ENCODE measurements at places on chromosomes 7 and 10.

GRCh38 chr7:46568420-46569132 lies 647.5 kb upstream of the IGFBP3 start:
- H3K27ac ChIP-seq, result no peak overlapping the region
- H3K27me3 ChIP-seq, result no peaks in the 10 kb centered on the region
- H3K4me3 ChIP-seq, result no peak overlapping the region
- H3K36me3 ChIP-seq, result no peaks in the 10 kb centered on the region
- H3K4me1 ChIP-seq, result no peaks in the 10 kb centered on the region
- no peak for DNase-seq

GRCh38 chr7:142349670-142350405 lies 92.0 kb upstream of the PRSS58 start:
- no peak overlapping the region for H3K27ac ChIP-seq
- no peaks in the 10 kb centered on the region for H3K36me3 ChIP-seq
- DNase-seq, result no peak
- no peak overlapping the region for H3K4me3 ChIP-seq

DNA sequence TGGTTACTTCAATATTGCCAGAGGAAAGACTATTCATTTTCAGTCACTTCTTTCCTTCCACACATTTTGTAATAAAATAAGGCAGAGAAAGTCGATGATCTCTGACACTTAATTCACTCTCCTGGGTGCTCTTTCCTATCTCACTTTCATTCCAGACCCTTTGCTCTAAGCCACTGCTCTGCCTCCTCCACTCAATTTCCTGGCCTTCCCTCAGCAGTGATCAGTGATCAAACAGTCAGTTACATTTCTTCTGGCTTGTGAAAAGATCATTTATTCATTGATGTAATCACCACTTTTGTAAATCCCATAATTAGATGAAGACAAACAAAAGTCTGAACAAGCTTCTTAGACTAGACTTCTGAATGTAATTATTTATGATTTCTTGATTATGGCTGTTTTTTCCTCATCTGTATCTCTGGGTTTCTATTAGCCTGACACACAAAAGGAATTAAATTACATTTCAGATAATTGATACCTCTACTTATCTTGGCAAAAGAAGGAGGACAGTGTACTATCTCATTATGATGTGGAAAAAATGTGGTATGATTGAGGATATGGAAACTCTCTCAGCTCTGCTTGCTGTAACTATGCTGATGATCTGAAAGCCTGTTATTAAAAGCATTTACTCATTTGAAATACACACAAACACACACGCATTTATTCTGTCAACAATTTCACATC lies 1102.3 kb downstream of the GRM8 start:
- H3K36me3 ChIP-seq, result no peaks in the 10 kb centered on the region
- no peak overlapping the region for H3K4me3 ChIP-seq
- no peak for DNase-seq
- no peak overlapping the region for H3K27ac ChIP-seq
- H3K4me1 ChIP-seq, result no peaks in the 10 kb centered on the region

DNA sequence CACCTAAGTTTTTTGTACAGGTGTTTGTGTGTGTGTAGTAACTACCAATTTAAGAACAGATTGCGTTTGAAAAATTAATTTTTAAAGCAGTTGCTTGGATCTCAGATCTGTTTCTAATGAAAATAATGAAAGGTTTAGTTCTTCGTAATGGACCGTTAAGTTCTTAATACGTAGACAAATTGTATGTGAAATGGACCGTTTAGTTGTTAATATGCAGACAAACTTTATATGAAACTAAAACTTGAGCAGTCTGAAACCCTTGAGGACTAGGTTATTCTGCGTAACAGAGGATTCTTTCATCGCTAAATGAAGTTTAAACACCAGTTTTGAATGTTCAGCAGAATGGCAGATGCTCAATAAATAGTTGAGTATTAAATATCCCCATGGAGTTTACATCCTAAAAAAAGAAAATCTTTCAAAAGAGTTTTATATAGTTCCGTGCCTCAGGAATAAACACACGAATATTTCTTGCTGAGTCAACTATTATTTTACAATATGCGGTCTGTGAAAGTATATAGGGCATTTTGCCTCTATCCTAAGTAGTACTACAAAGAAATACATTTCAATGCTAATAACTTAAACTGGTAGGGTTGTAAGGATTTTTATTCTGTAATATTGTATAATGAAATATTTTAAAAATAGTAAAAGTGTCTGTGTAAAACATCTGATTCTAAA lies 1.2 kb downstream of the DBF4 start:
- no peaks in the 10 kb centered on the region for H3K27me3 ChIP-seq
- no peak for DNase-seq
- H3K27ac ChIP-seq, result peak overlapping the region; percentile 45
- H3K4me3 ChIP-seq, result peak overlapping the region; percentile 95

GRCh38 chr7:6558837-6559236 lies 7.6 kb upstream of the GRID2IP start:
- peak overlapping the region; percentile 29 for H3K27ac ChIP-seq
- no peak overlapping the region for H3K4me3 ChIP-seq
- H3K4me1 ChIP-seq, result peaks cover 7% of the 10 kb centered on the region
- no peaks in the 10 kb centered on the region for H3K27me3 ChIP-seq
- no peaks in the 10 kb centered on the region for H3K36me3 ChIP-seq
- DNase-seq, result no peak

DNA sequence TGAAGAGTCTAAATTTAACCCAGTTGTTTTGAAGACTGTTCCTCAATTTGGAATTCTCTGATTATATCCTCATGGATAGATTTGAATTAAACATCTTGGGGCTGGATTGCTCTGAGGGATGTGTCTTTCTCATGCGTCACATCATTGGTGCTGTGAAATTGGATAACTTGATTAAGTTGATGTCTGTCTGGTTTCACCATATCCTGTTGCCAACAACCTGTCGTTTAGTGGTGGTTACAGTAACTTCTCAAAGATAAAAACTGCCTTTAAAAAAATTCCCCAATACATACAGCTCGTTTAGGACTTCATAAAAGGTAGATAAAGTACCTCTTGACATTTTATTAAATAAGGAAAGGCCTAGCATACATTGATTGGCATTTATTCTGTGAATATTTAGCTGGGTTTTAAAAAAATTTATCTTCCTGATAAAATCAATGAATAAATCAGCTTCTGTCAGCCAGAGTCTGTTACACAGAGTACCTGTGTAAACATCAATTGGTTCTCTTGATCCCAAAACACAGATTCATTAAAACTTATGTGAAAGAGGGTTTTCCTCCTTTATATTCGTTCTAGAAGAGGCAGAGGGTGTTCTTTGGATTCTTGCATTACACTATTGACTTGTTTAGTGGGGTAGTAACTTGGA lies 10.5 kb downstream of the CRCP start:
- H3K27me3 ChIP-seq, result no peaks in the 10 kb centered on the region
- H3K4me3 ChIP-seq, result no peak overlapping the region
- no peaks in the 10 kb centered on the region for H3K36me3 ChIP-seq
- H3K4me1 ChIP-seq, result peaks cover 33% of the 10 kb centered on the region

- no peak overlapping the region for H3K4me3 ChIP-seq
- H3K4me1 ChIP-seq, result no peaks in the 10 kb centered on the region
- H3K27me3 ChIP-seq, result no peaks in the 10 kb centered on the region
- H3K36me3 ChIP-seq, result peaks cover 30% of the 10 kb centered on the region
- no peak overlapping the region for H3K27ac ChIP-seq
Observed at GRCh38 chr10:16592378-16592777, 70.7 kb upstream of the C1QL3 start.

DNA sequence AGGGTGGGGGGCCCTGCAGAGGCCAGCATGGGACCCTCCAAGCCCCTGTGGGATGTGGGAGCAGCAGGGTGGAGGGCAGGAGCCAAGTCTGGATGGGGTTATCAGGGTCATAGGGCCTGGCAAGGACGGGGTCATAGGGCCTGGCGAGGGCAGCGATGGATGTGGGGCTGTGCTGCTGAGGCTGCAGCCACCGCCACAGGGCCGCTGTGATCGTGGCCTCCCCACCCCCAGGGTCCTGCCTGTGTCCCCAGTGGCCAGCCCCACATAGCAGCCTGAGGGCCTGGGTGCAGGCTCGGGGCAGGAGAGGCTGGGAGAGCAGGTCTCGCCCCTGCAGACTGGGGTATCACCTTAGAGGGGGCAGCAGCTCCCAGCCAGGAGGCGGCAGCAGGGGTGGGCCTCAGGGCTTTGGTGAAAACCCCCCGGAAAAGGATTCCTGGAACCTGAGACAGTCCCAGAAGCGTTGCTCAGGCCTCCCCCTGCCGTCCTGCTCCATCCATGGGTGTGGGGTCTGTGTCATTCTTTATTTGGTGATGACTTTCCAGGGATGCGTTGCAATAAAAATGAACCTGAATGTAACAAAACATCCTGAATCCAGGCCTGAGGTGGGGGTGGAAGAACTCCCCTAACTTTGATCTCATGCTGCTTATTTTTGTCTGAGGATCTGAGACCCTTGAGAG lies 107.3 kb upstream of the SHH start:
- no peak overlapping the region for H3K27ac ChIP-seq
- no peak for DNase-seq
- H3K36me3 ChIP-seq, result no peaks in the 10 kb centered on the region
- H3K4me3 ChIP-seq, result no peak overlapping the region
